ENCODE measurements at places on chromosomes 5 and 9.

DNA sequence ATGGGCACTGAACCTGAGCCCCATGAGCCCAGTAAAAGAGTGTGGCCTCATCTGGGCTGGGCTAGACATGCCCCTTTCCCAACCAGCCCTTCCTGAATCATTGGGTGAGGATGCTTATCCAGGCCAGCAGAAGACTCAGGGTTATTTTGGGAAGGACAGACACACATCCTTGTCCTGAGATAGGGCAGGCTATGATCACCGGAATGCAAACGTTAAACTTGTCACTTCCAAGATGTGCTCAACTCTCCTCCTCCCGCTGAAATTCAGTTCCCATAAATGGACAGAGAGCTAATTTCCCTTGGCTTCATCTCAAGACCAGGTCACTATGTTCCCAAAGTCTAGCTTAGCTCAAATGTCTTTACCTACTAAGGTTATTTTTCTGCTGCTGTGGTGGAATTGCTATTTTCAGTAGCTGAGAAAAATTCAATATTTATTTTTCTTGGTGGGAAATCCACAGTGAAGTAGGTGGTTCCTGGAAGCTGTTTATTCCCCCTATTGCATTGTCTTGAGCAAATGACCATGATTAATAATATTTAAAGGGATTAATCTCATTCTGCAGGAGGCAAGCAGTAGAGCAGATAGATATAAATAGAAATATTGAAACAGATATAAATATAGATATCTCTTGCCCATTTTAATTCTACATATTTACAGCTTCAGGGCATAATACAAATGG is 70.0 kb downstream of the NXNL2 start:
- DNase-seq: no peak

DNA sequence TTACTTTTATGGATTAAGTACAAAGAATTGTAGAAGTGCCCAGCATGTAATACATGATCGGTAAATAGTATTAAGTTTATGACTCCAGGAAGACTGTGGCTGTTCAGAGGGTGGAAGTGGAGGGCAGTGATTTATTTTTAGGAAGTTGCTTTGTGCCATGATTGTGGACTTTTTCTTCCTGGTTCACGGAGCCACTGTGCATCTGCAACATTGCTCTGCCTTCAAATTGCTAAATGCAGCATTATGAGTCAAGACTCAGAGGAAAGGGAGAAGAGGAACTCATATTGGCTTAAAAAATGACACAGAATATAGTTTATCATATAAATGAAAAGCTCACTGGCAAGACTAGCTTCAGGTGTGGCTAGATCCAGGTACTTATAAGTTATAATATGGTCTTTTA is 301.5 kb downstream of the KCTD16 start:
- no peak for DNase-seq

- no peak for DNase-seq
These were observed 172.1 kb downstream of the PPP2R2B start for GRCh38 chr5:146706321-146706972.

DNA sequence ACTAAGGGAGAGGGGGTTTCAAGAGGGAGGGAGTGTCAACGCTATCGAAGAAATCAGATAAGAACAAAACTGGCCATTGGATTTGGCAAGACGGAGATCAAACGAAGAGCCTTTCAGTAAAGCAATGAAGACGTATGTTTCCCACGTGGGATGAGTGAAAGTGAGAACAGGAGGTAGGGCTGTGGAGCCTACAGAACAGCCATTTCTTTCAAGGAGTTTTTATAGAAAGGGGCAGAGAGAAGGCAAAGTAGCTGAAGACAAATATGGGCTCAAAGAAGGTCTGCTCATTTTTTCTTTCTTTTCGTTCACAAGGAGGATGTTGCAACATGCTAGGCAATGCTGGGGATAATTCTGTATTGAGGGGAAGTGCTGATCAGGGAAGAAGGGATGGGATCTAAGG is 98.3 kb downstream of the SUSD1 start:
- DNase-seq: no peak

DNA sequence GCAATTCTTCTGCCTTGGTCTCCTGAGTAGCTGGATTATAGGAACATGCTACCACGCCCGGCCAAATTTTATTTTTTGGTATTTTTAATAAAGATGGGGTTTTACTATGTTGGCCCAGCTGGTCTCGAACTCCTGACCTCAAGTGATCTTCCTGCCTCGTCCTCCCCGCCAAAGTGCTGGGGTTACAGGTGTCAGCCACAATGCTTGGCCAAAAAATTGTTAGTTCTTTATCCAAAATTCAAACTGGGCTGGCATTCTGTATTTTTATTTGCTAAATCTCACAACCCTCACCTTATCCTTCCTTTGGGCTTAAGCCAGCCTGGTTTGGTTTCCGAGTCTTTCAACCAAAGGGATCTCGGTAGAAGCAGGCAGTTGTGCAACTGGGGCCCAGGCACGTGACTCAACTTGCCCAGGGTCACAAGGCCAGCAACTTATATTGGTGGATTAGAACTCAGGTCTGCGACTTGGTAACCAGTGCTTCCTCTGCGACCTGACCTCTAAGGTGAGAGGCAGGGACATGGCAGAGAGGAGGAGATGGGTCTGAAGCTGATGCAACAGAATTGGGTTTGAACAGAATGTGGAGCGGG is 26.5 kb upstream of the BOD1 start:
- DNase-seq: no peak

DNA sequence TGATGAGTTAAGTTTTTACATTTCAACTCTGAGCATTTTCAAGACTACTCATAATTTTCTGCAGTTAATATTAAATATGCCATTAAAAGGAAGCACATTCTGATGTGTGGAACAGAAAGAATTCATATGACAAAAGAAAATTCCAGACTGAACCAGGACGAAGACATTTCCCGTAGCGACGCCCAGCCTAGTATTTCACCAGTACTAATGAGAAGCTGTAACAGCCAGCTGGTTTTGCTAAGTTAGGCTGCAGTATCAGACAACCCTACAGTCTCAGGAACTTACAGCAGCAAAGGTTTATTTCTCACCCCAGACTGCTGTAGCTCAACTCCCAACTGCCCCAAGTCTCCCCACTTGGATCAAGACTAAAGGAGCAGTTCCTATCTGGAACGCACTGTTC is 91.6 kb downstream of the TMEM174 start:
- DNase-seq: no peak

GRCh38 chr5:102670224-102670836 is 84.8 kb upstream of the PAM start:
- DNase-seq: no peak
